ENCODE measurements at places on chromosomes 4 and X. TPM values are rescaled to one million over a fixed set of nuclear protein-coding genes. Genes with fewer than 3 reads are reported as not detected.
A peak's percentile ranks its signal among the peaks of the same experiment; 100 is the strongest.

DNA sequence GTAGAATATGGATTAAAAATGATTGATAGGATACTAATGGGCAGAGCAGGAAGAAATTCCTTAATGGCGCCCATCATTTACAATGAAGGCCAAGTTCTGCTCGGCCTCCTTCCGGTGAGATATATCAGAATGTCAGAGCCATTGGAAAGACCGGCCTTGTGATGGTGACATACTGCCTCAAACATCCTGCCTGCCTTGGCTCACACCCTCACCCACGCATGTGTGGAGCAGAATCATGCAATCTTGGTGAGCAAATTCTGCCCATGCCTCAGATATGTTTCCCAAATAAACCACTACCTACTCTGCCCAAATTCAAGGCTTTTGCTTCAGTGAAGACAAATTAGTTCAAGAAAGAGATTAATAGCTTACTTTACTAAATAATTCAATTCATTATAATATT lies 163.3 kb downstream of the MID1 start:
- no peak for DNase-seq

DNA sequence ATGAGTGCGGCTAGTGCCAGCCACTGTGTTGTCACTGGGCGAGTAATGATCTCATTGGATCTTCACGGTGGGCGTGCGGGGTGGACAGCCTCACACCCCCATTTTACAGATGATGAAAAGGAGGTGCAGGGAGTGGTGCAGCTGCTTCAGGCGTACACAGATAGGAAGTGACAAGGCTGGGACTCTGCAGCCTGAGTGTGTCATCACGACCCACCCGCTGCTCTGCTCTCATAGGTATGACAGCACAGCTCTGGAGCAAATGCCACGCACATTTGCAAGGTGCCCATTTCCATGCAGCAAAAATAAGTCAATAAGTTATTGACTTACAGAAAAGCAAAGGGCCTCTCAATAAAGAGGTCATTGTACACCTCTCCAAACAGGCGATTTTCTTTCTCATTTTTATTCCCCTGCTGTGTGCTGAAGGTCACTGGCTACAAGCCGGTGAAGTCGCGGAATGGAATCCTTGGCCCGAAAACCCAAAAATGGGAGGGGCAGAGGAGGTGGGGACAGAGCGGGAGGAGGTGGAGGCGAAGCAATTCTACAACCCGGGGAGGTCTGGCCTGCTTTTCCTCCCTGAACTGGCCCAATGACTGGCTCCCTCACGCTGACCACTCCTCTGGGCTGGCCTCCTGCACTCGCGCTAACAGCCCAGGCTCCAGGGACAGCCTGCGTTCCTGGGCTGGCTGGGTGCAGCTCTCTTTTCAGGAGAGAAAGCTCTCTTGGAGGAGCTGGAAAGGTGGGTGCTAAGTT lies at the start of gene SOD3:
SOD3 (plus strand) TSS at position 658 of the 750 bp plus-strand sequence. CDS start 3,949 bp downstream, outside the sequence.
- DNase-seq, result peak; percentile 75

NAA11 gene
- not detected for polyA plus RNA-seq

DNA sequence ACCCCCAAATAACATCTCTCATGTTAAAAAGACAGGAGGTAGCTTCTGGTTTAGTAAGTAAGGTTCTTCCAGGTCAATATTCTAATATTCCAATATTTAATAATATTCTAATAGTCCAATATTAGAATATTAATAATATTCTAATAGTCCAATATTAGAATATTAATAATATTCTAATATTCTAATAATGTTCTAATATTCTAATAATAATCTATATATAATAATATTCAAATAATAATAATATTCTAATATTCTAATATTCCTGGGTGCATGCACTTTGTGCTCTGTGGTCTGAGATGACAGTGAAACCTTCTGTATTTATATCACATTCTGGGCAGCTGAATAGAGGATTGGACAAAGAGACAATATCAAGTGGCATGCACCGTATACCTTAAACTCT lies 96.1 kb downstream of the PCDH10 start:
- no peak for DNase-seq

- no peak for DNase-seq
Measured at GRCh38 chr4:83318666-83319065, 16.0 kb downstream of the HPSE start.

PLK4 gene
- 4.0 TPM for polyA plus RNA-seq

- peak; percentile 82 for DNase-seq
Measured at GRCh38 chrX:123731987-123732669, 724 bp downstream of the THOC2 start.

DCUN1D4 gene
- 15.8 TPM for polyA plus RNA-seq

- DNase-seq, result no peak
Measured at GRCh38 chr4:6296026-6296425, 26.4 kb downstream of the WFS1 start.

DNA sequence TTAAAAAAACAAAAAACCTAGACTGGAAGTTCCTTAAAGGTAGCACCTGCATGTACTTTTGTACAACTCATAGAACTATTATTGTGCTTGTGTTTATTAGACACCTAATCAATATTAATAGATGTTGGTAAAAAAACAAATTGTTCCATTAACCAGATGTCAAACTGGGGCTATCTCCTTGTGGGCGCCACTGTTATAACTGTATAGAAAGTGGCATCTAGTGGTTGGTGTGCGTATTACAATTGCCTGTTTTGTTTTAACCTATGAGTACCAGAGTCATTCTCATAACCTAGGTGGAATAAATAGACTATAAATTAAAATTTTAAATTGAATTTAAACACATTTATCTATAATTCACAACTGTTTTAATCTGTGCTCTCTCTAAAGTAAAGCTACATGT lies 97.4 kb downstream of the COL4A5 start:
- DNase-seq, result no peak

- DNase-seq, result no peak
Measured at GRCh38 chrX:108442901-108443464, 3.3 kb downstream of the COL4A5 start.

DNA sequence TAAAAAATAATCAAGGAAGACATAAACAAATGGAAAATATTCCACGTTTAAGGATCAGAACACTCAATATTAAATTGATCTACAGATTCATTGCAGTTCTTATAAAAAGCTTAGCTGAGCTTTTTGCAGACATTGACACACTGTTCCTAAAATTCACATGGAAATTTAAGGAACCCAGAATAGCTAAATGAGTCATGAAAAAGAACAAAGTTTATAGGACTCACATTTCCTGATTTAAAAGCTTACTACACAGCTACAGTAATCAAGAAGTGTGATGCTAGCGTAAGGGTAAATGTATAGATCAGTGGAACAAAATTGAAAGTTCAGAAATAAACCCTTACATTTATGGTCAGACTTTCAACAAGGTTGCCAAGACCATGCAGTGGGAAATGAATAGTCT lies 33.1 kb downstream of the NSUN7 start:
- no peak for DNase-seq

TKTL2 gene
- 0.06 TPM for polyA plus RNA-seq

CT45A2 gene
- not detected for polyA plus RNA-seq

DNA sequence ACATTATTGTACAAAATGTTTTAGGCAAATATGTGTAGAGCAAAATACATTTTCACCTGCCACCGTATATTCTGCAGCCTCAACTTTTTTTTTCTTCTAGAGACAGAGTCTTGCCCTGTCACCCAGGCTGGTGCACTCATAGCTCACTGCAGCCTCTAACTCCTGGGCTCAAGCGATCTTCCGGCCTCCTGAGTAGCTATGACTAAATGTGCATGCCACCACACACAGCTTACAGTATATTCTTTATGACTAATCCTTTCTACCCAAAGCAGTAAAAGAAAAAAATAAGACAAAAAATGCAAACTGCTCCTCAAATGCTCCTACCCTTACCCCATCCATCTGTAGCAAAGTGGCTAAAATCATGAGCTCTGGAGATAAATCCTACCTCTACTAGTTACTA lies 426.3 kb downstream of the KCNIP4 start:
- no peak for DNase-seq

DNA sequence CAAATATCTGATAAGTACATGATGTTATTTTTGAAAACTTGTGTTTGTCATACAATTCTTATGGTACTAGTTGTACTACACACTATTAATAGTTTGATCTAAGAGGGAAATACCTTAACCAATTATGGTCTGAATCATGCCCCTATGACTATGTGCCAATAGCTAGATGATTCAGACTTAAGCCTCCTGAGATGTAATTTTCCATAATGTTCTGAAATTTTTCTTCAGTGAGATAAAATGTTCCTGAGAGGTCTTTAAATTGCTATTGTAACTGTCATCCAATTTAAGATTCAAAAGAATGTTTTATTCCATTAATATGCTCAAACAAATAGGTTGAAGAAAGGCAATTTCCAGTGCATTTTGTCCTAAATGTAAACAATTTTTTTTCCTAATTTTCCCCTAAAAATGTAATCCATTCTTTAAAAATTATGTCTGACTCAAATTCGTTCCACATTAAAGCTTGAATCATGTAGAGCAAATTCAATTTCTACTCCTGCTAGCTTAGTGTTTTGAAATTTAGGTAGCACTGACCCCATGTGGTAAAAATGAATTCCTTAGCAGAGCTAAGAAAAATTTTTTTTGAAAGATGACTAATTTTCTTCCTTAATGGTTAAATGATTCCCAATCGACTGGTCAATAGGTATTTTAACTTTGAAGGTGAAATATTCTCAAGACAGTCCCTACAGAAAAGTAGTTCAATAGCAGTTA lies 49.1 kb downstream of the APOOL start:
- no peak for DNase-seq

RHOXF2B gene
- polyA plus RNA-seq, result not detected

- DNase-seq, result no peak
Measured at GRCh38 chrX:24243188-24243587, 70.7 kb downstream of the SUPT20HL2 start.

GRCh38 chrX:116267511-116268040 lies 97.0 kb downstream of the AGTR2 start:
- no peak for DNase-seq

DNA sequence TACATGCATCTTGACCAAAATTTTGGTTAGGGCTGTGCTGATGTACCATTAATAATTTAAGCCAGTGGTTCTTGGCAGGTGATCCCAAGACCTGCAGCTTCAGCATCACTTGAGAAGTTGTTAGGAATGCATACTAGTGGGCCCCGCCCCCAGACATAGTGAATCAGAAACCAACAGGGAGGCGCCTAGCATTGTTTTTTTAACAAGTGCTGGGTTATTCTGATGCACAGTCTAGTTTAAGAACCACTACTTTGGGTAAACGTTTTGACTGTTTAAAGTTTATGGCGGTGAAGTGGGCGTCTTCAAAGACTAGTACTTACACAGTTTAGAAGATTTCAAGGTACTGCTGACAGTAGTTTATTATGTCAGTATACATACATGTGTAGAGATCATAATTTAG lies 23.6 kb downstream of the FAM199X start:
- DNase-seq, result no peak

- no peak for DNase-seq
Measured at GRCh38 chr4:112141366-112142138, 3.7 kb upstream of the FAM241A start.

MEPE gene
- not detected for polyA plus RNA-seq

DNA sequence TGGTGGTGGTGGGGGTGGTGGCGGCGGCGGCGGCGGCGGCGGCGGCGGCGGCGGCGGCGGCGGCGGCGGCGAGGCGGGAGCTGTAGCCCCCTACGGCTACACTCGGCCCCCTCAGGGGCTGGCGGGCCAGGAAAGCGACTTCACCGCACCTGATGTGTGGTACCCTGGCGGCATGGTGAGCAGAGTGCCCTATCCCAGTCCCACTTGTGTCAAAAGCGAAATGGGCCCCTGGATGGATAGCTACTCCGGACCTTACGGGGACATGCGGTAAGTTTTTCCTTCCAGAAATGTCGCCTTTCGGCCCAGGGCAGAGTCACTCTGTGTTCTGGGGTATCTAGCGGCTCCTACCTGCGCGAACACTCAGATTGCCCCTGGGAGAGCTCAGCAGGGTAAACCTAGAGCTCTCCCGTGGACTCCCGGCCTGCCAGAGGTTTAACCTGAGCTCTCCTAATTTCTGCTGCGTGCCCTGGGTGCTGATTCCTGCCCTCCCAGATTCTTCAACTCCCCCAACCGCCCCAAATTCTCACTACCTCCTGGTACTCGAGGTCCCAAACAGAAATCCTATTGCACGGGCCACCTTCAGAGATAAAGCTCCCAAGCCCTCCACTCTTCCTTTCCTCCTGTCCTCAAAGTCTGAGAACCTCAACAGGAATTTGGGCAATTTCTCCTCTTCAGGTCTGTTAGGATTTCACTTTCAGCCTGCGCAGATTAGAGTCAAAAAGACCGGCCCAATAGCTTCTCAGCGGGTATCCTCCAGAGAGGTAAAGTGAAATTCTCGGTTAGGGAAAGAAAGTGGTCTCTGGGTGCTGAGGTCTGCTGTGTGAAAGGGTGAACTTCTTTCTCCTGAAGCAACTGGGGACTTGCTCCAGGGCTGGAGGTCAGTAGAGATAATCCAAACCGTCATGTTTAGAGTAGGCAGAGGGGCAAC lies 2.9 kb downstream of the AR start:
- DNase-seq, result no peak

MMAA gene
- polyA plus RNA-seq, result 7.0 TPM

DNA sequence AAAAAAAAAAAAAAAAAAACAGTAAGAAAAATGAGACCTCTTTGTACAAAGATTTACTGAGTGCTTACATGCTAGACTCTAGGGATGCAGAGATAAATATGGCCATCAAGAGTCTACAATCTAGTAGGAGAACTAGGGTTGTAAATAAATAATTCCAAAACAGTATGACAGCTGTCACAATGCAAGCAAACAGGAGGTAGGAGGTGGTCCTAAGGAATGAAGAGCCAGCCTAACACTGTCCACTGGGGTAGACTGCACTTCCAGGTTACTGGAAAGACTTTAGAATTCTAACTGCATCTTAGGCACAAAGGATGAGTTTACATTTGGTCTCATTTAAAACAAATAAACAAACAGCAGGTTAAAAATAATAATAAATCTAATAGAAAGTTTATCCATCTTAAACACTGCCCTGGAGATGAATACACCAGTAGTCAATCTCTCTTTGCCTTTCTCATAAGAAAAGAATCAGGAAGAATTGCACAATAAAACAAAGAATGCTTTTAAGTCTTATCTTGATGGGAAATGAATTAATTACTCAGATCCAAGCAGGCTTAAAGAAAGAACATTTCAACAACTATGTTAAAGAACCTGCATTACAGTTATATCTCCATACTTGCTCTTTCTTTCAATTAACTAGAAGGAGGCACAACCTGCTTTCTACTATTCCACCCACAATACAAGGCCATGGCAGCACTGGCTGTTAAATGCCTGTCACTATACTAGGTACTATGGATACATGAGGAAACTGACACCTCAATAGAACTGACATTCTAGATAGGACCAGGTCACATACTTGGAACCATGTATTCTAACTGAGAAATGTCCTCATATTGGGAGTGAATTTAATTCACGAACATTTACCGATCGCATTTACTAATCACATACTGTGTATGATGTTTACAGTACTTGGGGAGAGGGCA lies 12.7 kb downstream of the ADGRA3 start:
- DNase-seq, result no peak

- DNase-seq, result no peak
Measured at GRCh38 chrX:101552714-101553113, 2.4 kb downstream of the ARMCX1 start.

ANOS1 gene
- 0.26 TPM for polyA plus RNA-seq

DNA sequence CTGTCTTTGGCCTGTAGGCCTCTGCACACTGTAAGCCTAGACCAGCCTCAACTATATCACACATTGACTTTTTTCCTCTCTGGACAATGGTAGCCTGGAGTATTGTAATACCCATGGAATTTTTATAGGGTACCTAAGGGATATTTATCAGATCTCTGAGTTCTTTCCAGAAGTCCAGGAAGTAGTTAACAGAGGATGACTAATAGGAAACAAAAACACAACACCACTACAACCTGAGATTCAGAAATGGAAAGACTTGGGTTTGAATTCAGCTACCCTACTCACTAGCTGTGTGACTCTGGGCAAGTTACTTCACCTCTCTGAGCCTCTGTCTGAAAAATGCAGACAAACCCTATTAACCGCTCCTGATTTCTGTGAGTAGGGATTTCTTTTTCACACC lies 7.7 kb upstream of the STX18 start:
- no peak for DNase-seq
